ENCODE measurements at places on chromosomes 12 and 14. TPM values are rescaled to one million over a fixed set of nuclear protein-coding genes. Genes with fewer than 3 reads are reported as not detected.

GRCh38 chr14:102184316-102185035 is 44.8 kb downstream of the WDR20 start:
- no peaks in the 10 kb centered on the region for H3K4me1 ChIP-seq
- DNase-seq = peak; percentile 8
- no peaks in the 10 kb centered on the region for H3K36me3 ChIP-seq
- no peak overlapping the region for H3K4me3 ChIP-seq

DNA sequence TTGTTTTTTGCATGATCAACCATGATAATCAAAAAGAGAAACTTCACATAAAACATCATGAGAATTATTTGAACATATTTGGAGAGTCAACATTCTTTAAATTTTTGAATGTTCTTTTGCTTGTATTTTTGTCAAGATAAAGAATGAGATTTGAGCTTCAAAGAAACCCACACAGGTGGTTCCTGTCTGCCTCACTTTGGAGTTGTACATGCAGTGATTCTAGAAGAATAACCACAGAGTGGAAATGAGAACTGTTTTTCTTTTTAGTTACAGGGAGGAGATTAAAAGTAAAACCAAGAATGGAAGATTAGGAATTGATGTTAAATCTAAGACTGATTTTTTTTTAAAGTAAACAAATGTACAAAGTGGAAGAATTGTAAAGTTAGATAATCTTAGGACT is 2.3 kb upstream of the ZNF705A start:
- H3K36me3 ChIP-seq = no peaks in the 10 kb centered on the region
- no peak for DNase-seq
- H3K4me1 ChIP-seq = no peaks in the 10 kb centered on the region
- no peak overlapping the region for H3K4me3 ChIP-seq
- no peak overlapping the region for H3K27ac ChIP-seq

GRCh38 chr12:84974155-84974815 is 61.7 kb upstream of the SLC6A15 start:
- no peaks in the 10 kb centered on the region for H3K4me1 ChIP-seq
- H3K36me3 ChIP-seq = no peaks in the 10 kb centered on the region
- DNase-seq = no peak
- no peak overlapping the region for H3K27ac ChIP-seq
- no peak overlapping the region for H3K4me3 ChIP-seq

- no peak for DNase-seq
- H3K4me1 ChIP-seq = no peaks in the 10 kb centered on the region
- H3K27ac ChIP-seq = no peak overlapping the region
- H3K27me3 ChIP-seq = no peaks in the 10 kb centered on the region
- H3K4me3 ChIP-seq = no peak overlapping the region
These were observed 1045.2 kb downstream of the FLRT2 start for GRCh38 chr14:86575141-86575540.

DNA sequence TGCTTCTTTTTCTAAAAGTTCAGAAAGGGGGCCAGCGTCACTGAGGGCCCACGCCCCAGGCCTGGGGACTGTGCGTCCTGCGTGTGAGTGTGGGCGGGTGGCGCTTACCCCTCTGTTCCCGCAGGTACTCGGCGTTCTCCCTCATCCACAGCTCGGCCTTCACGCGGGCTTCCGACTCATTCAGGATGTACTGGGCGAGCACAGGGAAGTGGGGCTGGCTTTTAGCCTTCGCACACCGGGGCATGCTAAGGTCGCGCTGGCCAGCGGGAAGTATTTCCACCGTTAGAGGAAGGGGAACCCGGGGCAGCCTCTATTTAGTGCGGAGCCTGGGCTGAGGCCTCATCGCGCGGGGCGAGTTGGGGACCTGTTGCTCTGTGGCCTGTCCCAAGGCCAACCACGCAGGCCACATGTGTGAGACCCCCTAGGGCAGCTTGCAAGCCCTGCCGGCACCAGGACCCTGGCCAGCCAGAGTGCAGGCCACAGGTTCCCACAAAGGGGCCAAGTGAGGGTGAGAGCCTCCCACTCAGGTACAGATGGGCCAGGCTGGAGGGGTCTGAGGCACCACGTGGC is 29.2 kb upstream of the BTBD6 start:
- H3K27me3 ChIP-seq = no peaks in the 10 kb centered on the region
- no peak for DNase-seq

DNA sequence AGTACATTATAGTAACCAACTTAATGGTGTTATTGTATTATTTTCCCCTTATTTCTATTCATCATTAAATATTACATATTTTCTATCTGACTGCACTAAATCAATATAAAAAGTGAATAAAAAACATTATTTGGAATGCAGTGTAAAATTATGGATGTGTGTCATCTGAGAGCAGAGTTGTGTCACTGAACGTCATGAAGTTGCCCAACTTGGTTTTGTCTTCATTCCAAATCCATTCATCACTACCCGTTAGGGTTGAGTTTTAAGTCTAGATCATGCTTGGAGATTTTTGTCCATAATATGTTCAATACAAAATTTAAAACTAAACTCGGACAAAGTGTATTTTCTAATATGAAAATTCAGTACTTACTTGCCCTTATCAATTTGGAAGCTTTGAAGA is 16.1 kb downstream of the KLRF1 start:
- no peak overlapping the region for H3K4me3 ChIP-seq

DNA sequence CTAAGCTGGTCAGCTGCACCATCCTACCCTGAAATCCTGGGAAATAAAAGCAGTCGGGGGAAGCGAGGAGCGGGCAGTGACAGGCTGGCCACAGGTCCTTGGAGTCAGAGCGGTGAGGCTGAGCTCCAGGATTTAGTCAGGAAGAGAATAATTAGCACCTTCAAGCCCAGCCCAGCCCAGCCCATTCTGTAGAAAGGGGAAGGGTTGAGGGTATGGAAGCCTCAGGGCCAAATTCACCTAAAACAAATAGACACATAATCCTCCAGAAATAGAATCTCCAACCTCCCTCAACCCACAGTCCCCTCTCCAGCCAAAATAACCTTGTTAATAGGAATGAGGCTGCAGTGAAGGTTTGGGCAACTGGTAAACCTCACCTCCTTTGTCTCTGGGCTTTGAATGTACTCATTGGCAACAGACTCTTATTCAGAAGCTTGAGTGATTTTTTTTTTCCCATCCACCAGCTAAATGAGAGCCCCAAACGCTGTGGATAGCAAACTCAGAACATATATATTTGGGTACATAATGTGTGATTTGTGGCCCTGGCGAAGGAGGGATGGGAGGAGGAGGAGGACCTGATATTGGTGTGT is 334.1 kb downstream of the DPF3 start:
- DNase-seq = no peak
- no peaks in the 10 kb centered on the region for H3K4me1 ChIP-seq
- H3K4me3 ChIP-seq = no peak overlapping the region
- H3K36me3 ChIP-seq = no peaks in the 10 kb centered on the region
- no peaks in the 10 kb centered on the region for H3K27me3 ChIP-seq

DNA sequence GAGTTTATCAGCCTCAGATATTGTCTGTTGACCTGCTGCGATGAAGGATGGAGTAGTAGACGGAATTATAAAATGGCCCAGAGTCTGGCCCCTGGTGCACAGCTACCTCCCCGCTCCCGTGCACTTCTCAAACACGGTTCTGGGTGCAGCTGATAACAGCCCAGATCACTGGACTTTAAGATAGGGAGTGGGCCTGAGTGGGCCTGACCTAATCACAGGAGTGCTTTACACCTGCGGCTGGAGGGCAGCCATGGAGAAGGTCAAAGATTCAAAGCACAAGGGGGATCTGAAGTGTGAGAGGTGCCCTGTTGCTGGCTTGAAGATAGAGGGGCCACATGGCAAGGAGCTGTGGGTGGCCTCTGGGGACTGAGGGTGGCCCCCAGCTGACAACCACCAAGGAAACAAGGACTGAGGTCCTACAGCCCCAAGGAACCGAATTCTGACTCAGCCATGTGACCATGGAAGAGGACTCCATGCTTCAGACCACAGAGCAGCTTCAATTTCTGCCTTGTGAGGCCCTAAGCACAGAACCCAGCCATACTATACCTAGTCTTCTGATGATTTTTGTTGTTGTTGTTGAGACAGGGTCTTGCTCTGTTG is 113.4 kb downstream of the ZNF664 start:
- no peak for DNase-seq
- no peak overlapping the region for H3K4me3 ChIP-seq
- H3K27ac ChIP-seq = no peak overlapping the region
- H3K36me3 ChIP-seq = no peaks in the 10 kb centered on the region

DNA sequence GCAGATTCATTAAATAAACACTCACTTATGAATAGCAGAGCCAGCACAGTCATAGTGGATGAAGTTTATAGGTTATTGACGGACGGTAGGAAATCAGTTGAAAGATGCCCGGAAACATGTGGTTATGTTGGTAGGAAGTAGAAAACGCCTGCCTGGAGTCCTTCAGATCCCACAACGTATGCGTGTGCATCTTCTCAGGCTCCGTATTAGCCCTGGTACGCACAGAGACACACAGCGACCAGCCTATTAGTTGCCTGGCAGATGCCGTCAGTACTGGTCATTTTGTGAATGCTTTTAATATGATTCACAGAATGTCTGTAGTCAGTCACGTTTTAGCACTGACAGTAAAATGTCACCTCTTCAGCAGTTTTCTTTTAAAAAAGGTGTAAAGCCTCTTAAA is 196.4 kb downstream of the RGS6 start:
- no peak overlapping the region for H3K27ac ChIP-seq
- no peaks in the 10 kb centered on the region for H3K36me3 ChIP-seq
- DNase-seq = no peak
- no peak overlapping the region for H3K4me3 ChIP-seq

GRCh38 chr14:33065634-33066033 is 127.0 kb downstream of the NPAS3 start:
- H3K4me3 ChIP-seq = no peak overlapping the region
- no peaks in the 10 kb centered on the region for H3K27me3 ChIP-seq
- no peaks in the 10 kb centered on the region for H3K4me1 ChIP-seq
- no peak overlapping the region for H3K27ac ChIP-seq

DNA sequence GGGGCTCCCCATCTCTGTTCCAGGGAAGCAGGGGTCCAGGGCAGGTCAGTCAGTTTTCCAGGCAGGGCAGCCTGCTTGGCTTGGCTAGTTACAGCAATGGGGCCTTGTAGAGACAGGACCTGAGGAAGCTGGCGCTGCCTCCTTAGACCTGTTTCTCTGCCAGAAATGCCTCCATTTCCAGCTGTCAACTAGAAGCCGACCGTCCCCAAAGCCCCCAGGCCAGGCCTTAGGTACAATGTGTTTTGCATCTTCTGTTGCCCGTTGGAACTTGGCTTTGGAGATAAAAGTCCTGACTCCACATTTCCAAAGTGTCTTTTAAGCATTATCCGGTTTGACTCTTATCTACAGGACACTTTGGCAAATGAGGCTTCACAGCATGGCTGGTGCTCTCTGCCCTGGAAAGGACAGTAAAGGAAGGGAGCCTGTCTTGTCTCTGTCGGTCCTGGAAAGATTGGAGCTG is 42.6 kb downstream of the KRT80 start:
- no peaks in the 10 kb centered on the region for H3K4me1 ChIP-seq
- H3K27ac ChIP-seq = peak overlapping the region; percentile 87
- peak; percentile 61 for DNase-seq
- no peaks in the 10 kb centered on the region for H3K36me3 ChIP-seq

- H3K36me3 ChIP-seq = no peaks in the 10 kb centered on the region
- no peak overlapping the region for H3K27ac ChIP-seq
- DNase-seq = no peak
- no peaks in the 10 kb centered on the region for H3K27me3 ChIP-seq
These were observed 9.6 kb upstream of the PTPRB start for GRCh38 chr12:70646850-70647249.

DNA sequence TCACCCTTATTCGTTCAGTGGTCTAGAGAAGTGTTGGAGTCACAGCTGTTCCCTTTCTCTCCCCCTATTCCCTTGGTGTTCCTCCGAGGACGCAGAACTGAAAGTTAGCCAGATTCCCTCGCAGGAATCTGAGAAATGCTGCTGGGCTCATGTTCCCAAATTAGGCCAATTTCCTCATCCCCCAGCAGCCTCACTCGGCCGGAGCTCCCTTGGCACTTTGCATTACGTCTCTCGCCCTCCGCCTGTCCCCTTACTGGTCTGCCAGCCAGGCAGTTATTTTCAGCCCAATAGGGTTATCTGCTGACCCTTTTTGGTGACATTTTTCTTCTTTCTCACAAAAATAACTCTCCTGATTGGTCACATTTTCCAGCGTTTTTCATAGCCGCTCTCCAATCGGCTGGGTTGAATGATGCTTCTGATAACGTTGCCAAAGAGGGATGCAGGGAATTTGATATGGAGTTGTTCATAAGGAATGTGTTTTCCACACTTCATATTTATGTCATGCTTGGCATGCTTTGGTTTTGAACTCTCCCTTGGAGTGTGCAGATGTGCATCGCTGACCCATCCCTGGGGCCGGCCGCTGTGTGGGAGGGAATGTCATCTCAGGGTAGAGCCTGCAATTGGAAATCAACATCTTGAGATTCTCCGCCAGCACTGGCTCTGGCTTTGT is 9.9 kb downstream of the IFT43 start:
- DNase-seq = peak; percentile 86
- H3K4me3 ChIP-seq = peak overlapping the region; percentile 14
- H3K27ac ChIP-seq = peak overlapping the region; percentile 73
- H3K4me1 ChIP-seq = peaks cover 47% of the 10 kb centered on the region
- no peaks in the 10 kb centered on the region for H3K27me3 ChIP-seq

GRCh38 chr12:27191531-27191930 is 52.6 kb upstream of the STK38L start:
- DNase-seq = no peak
- no peaks in the 10 kb centered on the region for H3K36me3 ChIP-seq
- H3K4me3 ChIP-seq = no peak overlapping the region
- peak overlapping the region; percentile 89 for H3K27ac ChIP-seq

DNA sequence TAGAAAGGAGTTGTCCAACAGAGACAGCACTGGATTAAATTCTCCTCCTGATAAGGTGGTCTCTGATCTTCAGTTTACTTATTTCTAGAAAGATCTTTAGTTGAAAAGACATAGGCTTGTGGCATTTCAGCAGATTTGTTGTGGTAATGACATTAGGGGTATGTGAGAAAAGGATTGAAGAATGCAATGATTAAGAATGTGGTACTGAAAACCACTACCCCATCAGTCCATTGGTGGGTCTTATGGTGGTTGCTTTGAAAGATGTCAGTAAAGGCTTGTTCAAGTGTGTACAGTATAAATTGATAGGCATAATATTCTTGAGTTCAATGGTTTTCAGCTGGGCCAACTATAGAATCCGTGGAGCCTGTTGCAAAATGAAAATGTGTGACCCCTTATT is 10.8 kb downstream of the PPFIBP1 start:
- no peak for DNase-seq
- no peaks in the 10 kb centered on the region for H3K36me3 ChIP-seq
- H3K4me3 ChIP-seq = no peak overlapping the region

GRCh38 chr14:50397390-50398188 is 908 bp upstream of the CDKL1 start:
- H3K27ac ChIP-seq = peak overlapping the region; percentile 83
- H3K4me1 ChIP-seq = peaks cover 33% of the 10 kb centered on the region
- DNase-seq = no peak

GRCh38 chr12:75960954-75961661 is 70.5 kb downstream of the PHLDA1 start:
- H3K4me3 ChIP-seq = no peak overlapping the region
- DNase-seq = no peak
- H3K27ac ChIP-seq = no peak overlapping the region
- no peaks in the 10 kb centered on the region for H3K4me1 ChIP-seq

Gene INHBE
- not detected for total RNA-seq

Gene MON2
- 57.1 TPM for total RNA-seq

Gene SSTR1
- 0.16 TPM for total RNA-seq

Gene RGS6
- 1.8 TPM for total RNA-seq

Gene SLC38A6
- total RNA-seq = 21.4 TPM

Gene NOXRED1
- total RNA-seq = not detected

Gene P2RX7
- 3.9 TPM for total RNA-seq
